ENCODE measurements at places on chromosomes 3 and 15. TPM values are rescaled to one million over a fixed set of nuclear protein-coding genes. Genes with fewer than 3 reads are reported as not detected.

Gene GOLGA8O
- 0.27 TPM for total RNA-seq

Gene CBLB
- 14.7 TPM for total RNA-seq

Gene RTP4
- not detected for total RNA-seq

Gene THOC7
- total RNA-seq, result 58.1 TPM

Gene TICRR
- total RNA-seq, result 13.6 TPM

Gene PLA2G4F
- total RNA-seq, result not detected

Gene LHFPL4
- total RNA-seq, result 0.12 TPM

Gene LRRK1
- 17.8 TPM for total RNA-seq

Gene IQCH
- 1.8 TPM for total RNA-seq

Gene SIAH2
- 14.4 TPM for total RNA-seq

Gene RTP3
- not detected for total RNA-seq

Gene SH2D7
- not detected for total RNA-seq

Gene HCN4
- 0.22 TPM for total RNA-seq
